ENCODE measurements at places on chromosomes 4 and X.

GRCh38 chr4:180333162-180333561 lies 1910.0 kb upstream of the TENM3 start:
- DNase-seq: no peak

- no peak for DNase-seq
Observed at GRCh38 chr4:187999406-187999932, 3.9 kb downstream of the ZFP42 start.

DNA sequence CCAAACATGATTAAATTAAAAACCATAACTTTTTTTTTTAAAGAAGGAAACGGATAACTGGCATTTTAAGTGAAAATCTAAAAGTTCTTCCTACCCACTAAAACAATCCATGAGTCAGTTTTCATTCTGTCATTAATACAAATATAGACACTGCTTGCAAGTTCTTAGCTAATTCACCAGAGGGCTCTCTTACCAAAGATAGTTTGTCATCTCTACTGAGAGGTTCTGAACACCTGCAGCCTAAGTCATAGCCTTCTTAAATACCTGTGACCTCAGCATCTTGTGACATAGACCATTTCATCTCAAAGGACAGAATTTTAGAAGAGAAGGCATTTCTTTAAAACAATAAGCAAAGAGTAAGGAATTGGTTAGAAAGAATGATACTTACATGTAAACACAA lies 65.3 kb upstream of the FAM120C start:
- peak; percentile 8 for DNase-seq

DNA sequence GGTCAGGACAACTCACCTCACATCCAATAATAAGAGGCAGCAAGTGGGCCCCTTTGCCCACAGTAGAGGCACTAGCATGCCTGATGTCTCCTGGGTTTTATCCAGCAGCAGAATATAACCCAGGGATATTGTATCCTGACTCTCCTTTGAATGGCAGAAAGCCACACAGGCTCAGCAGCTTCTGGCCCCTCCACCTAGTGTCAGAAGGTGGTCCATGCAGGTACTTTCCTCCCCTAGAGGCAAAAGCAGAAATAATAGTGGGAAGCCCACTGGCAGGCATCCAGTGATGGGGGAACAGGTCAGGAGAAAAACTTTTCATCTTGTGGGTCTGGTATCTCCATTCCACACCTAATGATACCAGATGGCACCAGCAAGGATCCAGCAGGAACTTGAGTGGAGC lies 75.5 kb upstream of the IRS4 start:
- DNase-seq: no peak

DNA sequence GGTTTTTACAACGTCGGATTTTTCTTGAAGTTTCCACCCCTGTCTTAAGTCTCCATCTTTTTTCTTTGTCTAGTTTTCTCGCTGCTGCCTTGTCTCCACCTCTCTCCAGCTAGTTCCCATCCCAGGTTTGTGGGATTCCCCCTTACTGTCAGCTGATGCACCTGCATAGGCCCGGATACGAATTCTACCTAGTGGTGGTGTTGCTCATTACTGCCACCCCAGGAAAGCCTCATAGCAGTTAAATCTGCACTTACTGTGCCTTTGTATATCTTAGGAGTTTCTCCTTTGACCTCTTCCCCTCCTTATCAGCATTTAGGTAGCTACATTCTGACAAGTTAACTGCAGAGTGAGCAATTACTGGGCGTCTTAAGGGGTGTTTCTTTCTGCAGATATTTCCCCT lies 1693.1 kb upstream of the TENM3 start:
- DNase-seq: no peak

DNA sequence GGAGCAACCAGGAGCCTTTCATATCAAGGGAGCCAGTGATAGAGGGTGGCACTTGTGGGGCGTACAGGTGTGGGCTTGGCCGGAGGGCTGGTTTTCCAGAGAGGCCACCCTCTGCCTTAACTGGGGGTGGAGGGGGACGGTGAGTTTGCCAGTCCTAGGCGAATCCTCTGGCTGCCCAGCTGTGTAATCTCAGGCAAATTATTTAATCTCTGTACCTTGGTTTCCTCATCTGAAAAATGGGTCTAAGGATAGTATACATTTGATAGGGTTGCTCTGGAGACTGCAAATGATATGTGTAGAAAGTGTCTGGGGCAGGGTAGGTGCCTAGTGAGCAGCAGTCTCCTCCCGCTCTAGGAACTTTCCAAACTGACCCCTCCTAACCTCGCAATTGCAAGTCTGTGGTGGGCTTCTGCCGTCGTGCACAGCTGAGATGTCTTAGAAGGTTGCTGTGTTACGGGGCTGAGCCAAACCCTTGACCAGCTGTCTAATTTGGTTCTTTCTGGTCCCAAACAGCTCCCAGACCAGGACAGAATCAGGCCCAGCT lies 3.8 kb upstream of the CXCR3 start:
- no peak for DNase-seq

- DNase-seq: no peak
Observed at GRCh38 chr4:119663160-119663788, 34.7 kb upstream of the PDE5A start.

DNA sequence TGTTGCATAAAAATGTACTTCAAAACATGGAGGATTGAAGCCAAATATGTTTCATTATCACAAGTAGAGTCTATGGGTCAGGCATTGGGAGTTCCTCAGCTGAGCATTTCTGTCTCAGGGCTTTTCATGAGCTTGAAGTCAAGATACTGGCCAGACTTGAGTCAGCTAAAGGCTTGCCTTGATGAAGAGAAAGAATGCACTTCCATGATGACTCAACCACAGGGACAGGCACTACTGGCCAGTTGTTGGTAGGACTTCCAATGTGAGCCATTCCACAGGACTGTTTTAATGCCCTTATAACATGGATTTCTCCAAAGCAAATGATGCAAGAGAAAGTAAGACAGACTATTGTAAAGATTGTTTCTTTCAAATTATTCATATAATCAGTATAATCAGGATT lies 895.6 kb downstream of the RAB28 start:
- DNase-seq: no peak

- DNase-seq: no peak
Observed at GRCh38 chr4:170339522-170339921, 249.8 kb upstream of the AADAT start.

DNA sequence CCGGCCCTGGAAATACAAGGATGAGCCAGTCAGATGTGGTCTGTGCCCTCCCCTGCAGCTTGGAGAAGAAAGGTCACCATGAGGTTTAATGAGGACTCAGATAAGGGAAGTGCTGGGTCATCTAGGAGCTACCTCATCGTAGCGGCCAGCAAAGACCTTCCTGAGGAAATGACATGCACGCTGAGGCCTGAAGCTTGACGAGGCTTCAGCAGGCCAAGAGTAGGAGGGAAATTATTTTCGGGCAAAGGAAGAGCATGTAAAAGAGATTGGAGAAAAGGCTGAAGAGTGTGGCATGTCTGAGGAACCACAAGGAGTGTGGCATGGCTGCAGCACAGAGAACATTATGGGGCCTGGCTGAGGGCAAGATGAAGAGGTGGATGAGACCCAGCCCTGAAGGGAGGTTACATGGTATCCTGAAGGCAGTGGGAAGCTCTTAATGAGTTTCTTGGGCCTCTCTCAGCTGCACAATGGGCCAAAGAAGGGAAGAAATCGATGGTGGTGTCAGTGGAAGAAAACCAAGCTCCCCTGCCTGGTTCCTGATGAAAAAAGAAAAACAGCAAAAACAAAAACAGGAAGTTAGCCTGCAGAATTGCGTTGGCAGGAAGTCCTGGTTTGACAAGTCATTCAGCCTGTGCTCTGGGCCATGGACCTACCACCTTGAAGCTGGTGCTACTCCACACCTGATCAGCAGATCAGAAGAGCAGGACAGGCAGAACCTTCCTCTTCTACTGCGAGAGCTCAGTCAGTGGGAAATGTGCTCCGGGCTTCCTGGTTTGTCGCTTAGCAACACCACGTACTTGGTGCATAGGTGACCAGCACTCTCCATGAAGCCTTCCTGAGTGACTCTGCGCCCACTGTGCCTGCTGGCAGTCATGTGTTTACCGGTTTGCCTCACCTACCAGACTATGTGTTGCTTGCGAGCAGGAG lies 134.5 kb upstream of the KLF3 start:
- no peak for DNase-seq

GRCh38 chr4:185718578-185719499 lies 93.2 kb downstream of the SORBS2 start:
- no peak for DNase-seq

- DNase-seq: no peak
Observed at GRCh38 chr4:52869196-52869595, 7.1 kb downstream of the RASL11B start.

DNA sequence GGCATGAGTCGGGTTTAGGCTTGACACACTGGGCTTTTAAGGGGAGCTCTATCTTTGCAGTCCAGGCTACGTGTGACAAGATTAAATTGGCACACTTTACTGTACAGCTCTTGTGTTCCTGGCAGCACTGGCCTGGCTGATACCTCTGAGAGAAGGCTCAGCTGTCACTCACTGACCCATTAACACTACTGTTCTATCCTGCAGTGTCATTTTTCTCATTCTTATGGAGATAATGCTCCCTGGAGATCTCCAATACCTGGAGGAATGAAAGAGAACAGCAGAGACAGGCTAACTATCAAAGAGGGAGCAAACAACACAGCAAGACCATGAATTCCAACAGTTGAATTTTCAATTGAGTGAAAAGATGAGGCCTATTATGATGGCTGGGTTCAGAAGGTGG lies 1.7 kb upstream of the PDHA2 start:
- DNase-seq: no peak

DNA sequence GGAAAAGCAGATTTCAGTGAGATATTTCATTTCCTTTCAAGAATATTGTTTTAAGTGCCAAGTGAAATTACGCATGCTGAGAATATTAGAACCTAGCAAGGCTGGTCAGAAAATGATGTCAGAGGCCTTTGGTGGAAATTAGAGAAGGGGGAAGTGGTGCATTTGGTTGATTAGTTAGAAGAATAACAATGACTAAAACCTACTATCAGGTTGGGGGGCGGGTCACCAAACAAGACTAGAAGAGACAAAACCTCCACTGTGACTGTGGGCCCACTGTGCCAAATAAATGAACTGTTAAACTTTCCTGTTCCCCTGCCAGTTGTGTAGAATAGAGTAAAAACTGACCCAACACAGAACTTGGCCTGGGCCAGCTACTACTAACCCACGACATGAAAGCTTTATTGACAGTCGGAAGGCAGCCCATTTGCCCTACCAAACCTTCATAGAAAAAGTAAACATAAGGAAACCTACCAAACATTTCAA lies 2.9 kb downstream of the RAPGEF2 start:
- no peak for DNase-seq

DNA sequence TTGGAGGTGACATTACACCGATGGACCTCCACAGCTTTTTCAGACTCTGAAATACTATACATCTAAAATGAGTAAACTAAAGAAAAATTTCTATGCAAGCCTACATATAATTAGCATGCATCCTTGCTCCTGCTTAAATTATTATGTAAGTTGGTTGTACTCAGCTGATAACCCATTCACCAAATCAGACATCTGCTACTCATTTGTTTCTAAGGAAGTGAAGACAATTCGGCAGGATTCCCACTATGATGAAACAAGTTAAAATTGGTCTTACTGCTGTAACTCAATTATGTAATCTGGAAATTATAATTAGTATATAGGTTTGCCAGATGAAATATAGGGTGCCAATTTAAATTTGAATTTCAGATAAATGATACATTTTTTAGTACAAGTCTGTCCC lies 59.5 kb upstream of the FGF13 start:
- no peak for DNase-seq

GRCh38 chr4:184705692-184706091 lies 28.2 kb downstream of the CENPU start:
- no peak for DNase-seq

DNA sequence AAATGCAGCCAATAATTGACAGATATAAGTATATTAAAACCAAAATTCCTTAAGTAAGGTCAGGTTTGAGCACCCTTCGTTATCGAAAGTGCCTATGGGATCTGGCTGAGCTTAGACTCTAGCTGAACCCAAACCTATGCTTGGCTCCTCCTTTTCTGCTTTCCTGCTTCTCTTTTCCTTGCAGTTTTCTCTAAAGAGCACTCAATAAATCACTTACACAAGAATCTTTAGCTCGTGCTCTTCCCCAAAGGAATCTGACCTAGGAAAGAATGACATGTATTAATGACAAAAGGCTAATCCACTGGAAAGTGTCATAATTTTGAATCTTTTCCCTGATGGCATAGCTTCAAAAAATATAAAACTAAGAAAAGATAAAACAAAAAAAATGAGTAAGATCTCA lies 282.7 kb downstream of the DKK2 start:
- DNase-seq: no peak

DNA sequence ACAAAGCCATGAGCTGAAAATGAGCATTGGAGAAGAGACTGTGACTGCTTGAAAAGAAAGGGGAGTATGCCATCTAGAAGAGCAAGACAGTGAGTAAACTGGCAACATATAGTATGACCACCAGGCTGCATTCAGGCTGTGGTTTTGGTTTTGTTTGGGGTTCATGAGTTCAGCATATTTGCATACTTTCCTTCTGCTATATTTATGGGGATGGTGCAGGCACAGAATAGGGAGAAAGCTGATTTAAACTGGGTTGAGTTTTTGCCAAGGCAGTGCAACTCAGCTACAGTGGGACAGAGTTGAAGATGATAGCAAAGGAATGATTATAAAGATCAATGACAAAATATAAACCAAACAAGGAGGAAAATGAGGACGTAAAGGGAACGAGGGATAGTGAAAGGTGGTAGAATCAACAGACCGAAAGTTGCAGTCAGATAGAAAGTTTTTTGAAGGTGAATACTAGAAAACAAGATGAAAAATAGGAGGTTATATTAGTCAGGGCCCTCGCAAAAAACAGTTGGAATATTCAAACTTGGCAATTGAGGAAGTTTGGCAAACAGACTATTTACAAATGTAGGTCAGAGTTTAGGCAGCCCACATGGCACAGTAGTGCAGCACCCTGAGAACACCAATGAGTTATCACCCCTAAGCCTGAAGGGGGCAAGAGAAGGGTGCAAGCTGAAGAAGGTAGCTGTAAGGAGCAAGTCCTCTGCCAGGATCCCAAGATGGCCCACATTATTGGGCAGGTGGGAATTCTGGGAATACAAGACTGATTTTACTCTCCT lies 114.8 kb upstream of the MAP9 start:
- DNase-seq: no peak

DNA sequence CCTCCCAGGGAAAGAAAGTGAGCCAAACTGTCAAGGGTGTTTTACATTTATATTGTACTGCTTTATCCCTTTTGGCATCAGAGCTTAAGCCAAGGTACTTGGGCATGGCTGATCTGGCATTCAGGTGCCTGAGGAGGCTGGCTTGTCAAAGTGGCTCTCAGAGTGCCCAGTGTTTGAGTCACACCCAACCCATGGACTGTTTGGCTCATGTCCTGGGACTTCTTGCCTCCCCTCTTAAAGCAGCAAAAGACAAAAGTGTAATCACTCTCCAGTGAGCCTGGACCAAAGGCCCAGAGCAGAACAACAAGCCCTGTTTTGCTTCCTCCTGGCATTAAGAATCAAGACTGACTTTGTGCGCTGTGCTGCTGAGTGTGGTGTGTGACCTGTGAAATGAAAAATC lies 311.7 kb upstream of the TAPT1 start:
- no peak for DNase-seq

- no peak for DNase-seq
Observed at GRCh38 chrX:102739657-102740056, 19.1 kb downstream of the GPRASP3 start.
